ENCODE measurements at places on chromosomes 4 and X. TPM values are rescaled to one million over a fixed set of nuclear protein-coding genes. Genes with fewer than 3 reads are reported as not detected.

GRCh38 chrX:40153345-40154249 lies 55.8 kb upstream of the BCOR start:
- no peak for DNase-seq

DNA sequence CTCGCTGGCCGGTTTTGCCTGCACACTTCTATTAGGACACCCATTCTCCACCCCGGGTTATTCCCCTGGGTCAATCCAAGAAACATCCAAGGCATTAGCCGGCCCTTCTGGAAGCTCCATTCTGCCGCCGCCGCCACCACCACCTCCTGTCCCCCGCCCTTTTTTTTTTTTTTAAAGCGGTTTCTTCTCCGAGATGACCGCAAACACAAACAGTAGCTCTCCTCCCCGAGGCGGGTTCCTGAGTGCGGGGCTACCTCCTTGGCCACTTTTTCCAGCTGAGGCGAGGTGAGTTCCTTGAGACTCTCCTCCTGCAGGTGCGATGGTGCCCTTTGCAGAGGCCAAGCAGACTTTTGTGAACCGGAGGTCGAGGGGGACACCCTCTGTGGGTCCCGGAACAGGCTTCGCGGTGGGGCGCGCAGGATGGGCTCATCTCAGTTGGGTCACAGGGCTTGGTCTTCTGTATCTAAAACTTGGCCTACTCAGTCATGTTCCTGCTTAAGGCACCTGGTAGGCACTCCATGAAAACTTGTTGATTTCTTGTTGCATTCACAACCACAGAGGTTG lies 930 bp downstream of the NWD2 start:
- no peak for DNase-seq

DNA sequence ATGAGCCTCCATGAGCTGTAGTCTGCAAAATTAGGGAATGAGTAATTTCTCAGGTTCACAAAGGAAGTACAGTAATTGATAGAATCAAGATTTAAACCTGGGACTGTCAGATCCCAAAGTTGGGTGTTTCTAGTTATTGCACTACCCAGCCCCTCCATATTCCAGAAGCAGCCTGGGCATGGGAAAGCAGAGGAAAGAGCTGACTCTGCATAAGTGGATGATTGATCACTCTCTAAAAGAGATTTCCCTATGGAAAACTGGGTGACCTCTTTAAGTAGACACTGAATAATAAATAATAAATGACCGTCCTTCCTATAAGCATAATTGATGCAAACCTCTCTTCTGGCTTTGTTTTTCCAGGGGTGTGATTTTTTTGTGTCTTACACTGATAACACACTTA lies 5.2 kb downstream of the NAAA start:
- DNase-seq = no peak

DNA sequence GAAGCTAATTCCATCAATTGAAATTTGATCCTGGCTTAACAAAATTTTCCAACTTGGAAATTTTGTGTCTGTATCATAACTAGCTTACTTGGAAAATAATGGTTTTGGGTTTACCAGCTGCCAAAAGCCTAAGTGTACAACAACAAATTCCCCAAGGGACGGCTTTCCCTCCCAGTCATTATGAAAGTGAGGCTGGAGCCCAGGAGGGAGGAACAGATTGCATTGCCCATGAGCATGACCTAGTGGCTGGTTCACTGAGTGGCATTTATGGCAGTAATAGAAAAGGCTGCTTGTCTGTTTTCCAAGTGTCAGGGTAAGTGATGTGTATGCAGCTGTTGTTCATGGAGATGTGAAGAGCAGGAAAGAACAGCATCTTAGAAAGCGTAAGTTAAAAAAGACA lies 70.8 kb upstream of the HHIP start:
- no peak for DNase-seq

DNA sequence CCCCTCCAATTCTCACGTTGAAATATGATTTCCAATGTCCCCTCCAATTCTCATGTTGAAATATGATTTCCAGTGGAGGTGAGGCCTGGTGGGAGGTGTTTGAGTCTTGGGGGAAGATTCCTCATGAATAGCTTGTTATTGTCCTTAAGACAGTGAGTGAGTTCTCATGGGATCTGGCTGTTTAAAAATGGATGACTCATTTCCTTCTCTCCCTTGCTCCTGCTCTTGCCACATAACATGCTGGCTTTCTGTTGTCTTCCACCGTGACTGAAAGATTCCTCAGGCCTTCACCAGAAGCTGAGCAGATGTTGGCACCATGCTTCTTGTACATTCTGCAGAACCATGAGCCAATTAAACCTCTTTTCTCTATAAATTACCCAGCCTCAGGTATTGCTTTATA lies 346.8 kb upstream of the TECRL start:
- peak; percentile 74 for DNase-seq

DNA sequence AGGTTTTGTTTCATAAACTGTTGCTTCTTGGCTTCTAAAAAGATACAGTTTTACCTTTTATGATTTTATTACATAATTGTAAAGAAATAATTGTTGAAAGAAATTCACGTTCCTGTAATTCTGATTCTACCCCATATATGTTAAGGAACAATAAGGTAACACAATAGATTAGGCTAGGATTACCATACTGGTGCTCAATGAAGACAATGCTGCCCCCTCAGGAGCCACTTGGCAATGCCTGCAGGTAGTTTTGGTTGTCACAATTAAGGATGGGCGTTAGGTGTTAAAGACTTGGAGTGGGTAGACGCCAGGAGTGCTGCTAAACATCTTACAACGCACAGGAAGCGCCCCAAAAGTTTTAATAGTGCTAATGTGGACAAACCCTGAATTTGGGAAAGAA lies 133.2 kb downstream of the NLGN4X start:
- DNase-seq = no peak

DNA sequence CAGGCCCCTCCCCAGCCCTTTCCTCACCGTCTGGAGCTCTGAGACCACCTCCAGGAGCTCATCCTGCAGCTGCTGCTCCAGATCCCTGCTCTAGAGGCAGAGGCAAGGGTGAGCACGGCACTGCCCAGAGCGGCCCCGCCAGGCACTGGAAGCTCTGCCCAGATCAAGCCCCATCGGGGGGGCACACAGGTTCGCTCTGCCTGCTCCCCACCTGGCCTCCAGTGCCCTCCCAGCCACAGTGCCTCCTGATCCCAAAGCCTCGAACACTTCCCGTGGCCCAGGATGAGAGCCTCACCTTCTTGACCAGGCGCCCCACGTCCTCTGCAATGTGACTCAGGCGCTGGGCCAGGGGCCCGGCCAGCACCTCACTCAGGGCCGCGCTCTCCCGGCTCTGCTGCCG lies 5.0 kb downstream of the ARHGAP4 start:
- no peak for DNase-seq

NHS gene
- 12.5 TPM for total RNA-seq

NPY2R gene
- not detected for total RNA-seq

SRPK3 gene
- 0.33 TPM for total RNA-seq

ZIC3 gene
- not detected for total RNA-seq

All from mammary epithelial cell (primary cell).